ENCODE measurements at places on chromosomes 16 and 17.

- no peak for DNase-seq
Measured at GRCh38 chr17:21243516-21244303, 9.5 kb downstream of the NATD1 start.

DNA sequence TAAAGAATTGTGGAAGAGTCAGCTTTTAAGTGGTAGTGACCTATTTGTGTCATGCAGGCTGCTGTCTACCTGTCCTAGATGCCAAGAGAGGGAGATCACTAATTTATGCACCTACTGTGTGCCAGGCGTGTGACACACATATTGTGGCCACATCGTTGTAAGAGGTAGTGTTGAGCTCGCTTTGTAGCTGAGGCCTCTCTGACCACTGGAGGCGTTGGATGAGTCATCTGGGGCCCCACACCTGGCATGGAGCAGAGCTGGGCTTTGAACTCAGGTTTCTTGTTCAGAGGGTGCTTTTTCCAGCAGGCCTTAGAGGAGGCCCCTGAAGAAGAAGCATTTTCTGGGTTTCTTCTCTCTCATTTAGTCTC is 52.3 kb upstream of the LGALS9 start:
- DNase-seq: peak; percentile 47

DNA sequence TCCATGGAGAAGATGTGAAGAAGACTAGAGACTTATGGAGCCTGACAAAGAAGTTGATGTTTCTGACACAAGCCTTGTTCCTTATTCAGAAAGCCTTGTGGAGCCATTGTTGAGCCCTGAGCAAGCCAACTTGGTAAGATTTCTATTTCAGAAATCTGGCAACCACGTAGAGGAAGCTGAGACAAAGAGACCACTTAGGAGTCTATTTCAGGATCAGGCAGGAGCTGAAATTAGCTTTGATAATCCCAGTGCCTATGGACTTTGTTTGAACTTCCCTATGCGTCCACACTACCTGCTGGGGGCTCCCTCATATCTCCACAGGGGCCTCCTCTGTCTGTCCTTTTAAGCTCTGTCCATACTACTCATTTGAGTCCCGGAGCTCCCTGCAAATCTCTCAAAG is 540.0 kb upstream of the GOT2 start:
- DNase-seq: no peak

- peak; percentile 57 for DNase-seq
Measured at GRCh38 chr17:17940441-17940911, 31.7 kb downstream of the TOM1L2 start.

DNA sequence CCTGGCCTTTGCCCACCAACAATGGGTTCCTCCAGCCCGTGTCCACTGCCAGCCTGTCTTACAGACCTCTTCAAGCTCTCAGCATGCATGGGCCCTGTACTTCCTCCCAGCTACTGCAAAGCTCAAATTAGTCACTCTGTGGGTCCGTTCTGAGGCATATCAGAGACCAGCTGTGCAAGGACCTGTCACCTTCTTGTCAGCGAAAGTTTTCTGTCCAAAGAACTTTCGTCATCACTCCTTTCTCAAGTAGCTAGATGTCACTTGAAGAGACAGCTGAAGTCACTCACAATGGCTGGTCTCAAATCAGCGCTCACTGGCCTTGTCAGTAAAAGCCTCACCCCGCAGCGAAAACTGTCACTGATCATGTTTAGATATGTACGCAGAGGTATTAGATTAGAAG is 91.4 kb upstream of the DYNLRB2 start:
- no peak for DNase-seq

DNA sequence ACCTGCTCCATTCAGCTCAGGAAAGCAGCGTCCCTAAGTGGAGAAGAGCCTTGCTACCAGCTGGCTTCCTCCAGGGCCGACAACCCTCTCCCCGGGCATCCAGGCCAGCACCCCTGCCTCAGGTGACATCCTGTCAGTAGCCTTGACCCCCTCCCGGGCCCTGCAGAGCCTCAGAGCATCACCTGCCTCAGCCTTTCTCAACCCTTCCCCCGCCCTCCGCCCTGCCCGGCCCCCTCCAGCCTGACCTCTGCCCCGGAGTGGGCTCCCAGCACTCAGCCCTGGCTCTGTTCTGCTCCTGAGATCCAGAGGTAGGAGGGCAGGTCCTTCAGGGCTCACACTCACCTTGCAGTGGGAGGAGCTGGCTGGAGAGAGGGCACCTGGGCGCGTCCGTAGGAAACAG is 73.8 kb upstream of the METRNL start:
- DNase-seq: no peak

DNA sequence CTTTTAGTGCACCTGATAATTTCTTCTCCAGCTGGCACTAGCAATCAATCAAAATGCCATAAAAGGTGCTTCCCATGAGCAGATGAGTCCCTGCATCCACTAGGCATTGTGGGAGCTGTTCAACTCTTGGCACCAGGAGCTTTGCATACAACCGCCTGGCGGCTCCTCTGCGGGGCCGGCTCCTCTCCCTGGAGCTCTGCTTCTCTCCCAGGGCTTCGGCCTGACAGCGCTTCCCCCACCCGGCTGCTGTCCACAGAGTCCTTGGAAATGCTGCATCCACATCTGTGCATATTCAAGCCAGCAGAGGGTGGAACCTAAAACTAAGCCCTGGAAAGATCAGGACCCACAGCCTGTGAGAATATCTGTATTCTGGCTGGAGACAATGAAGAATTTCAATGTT is 62.9 kb downstream of the LMF1 start:
- no peak for DNase-seq

DNA sequence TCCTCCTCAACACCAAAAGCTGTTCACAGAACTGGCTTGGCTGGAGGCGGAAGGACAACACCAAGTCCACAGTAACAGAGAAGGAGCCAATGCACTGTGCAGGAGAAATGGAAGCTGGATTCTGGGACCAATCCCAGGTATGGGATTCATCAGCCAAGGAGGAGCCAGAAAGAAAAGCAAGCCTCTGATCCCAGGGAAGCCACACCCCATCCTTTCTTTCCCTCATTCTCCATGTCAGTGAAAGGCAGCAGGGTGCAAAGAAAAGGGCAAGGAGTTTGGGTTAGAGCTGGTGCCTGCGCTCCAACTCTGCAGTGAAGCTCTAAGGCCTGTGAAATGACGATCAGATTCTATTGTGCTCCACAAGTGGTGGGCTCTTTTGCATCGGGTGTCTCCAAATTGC is 11.0 kb downstream of the DCAKD start:
- no peak for DNase-seq

- no peak for DNase-seq
Measured at GRCh38 chr17:50165867-50166517, at the start of gene SGCA. TSS of gene SGCA (plus strand) at chr17:50166005. CDS start at chr17:50166041, 36 bp downstream.

DNA sequence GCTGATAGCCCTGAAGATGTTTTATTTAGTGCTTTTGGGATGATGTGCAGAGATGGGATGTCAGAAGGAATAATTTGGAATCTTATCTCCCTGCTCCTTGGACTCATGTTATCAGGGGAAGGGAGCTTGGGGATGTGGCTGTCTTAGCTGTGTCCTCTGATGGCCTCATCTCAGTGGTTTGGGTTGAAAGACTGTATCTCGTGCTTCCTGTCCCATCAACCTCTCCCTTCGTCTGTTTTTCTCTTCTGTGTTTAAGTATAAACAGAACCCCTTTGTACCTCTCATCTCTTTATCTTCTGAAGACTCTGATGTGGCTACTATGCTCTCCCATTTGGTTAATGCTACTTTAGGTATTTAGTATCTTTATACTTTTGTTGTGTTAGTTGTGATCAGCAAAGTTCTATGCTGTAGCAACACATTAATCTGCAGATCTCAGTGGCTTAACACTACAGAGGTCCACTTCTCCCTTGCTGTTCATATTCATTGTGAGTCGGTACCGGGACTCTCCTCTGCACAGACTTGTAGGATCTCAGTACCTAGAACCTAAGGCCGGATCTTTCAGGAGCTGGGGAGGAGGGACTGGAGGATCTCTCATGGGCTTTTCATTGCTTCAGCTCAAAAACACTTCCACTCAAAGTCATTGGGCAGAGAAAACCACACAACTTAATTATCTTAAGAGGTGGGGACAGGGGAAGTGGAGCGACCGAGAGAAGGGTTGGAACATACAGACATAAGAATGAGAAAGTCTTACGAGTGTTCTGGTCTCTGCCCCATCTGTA is 28.8 kb downstream of the PRKCA start:
- DNase-seq: no peak

GRCh38 chr16:71185347-71185746 is 45.2 kb downstream of the HYDIN start:
- peak; percentile 26 for DNase-seq

- DNase-seq: peak; percentile 25
Measured at GRCh38 chr17:81561494-81561885, 9.3 kb upstream of the FAAP100 start.

DNA sequence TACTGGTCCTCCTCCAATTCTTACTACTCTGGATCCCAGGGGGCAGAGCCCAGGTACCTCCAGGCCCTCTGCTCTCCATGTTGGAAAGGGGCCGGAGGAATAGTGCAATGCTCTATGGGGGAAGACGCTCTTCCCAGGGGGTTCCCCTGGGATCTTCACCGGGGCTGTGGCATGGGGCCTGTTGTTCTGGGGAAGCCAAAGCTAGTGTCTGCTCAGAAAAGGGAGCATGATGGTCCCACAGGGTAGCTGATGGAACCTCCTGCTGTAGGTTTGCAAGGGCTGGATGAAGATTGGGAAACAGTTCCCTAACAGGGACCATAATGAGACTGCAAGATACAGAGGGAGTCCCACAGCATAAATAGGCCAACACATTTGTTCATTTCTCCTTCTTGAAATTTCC is 114.7 kb downstream of the IRX5 start:
- no peak for DNase-seq

GRCh38 chr17:55171634-55172328 is 93.0 kb upstream of the HLF start:
- peak; percentile 34 for DNase-seq

- no peak for DNase-seq
Measured at GRCh38 chr16:31251435-31251834, 8.3 kb upstream of the ITGAM start.

- peak; percentile 95 for DNase-seq
Measured at GRCh38 chr16:27426423-27427408, 24.7 kb downstream of the IL21R start.
